ENCODE measurements at places on chromosomes 5 and 9.

GRCh38 chr5:41410737-41411136 is 99.7 kb downstream of the PLCXD3 start:
- no peak for DNase-seq

DNA sequence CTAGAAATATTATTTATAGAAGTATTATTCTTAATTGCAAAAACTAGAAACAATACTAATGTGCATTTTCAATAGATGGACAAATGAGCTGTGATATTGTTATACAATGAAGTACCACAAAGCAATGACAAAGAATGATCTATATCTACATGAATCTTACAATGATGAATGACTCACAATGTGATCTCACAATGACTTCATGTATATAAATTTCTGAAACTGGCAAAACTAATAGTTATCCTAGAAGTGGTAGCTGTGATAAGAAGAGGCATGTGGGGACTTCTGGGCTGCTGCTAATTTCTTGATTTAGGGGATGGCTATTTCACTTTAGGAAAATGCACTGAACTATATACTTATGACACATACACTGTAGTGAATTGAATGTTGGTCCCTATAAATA is 396.0 kb upstream of the ZNF608 start:
- DNase-seq, result no peak

DNA sequence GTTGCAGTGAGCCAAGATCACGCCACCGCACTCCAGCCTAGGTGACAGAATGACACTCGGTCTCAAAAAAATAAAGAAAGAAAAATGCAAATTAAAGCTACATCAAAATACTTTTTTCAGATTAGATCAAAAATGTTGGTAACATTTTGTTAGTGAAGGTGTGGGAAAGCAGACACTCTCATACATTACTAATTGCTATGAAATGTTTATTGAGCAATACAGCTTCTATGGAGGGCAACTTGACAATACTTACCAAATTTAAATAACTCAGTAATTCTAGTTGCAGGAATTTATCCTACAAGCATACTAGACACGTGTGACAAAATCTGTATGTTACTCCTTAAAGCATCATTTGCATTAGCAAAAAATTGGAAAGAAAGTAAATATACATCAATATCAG is 4.1 kb downstream of the TRIM23 start:
- no peak for DNase-seq

- DNase-seq, result no peak
Observed at GRCh38 chr9:89225991-89226471, 47.4 kb upstream of the SHC3 start.

GRCh38 chr5:173010021-173010420 is 26.4 kb downstream of the ATP6V0E1 start:
- DNase-seq, result no peak

- DNase-seq, result no peak
Observed at GRCh38 chr9:99722877-99723276, 98.8 kb upstream of the NR4A3 start.

DNA sequence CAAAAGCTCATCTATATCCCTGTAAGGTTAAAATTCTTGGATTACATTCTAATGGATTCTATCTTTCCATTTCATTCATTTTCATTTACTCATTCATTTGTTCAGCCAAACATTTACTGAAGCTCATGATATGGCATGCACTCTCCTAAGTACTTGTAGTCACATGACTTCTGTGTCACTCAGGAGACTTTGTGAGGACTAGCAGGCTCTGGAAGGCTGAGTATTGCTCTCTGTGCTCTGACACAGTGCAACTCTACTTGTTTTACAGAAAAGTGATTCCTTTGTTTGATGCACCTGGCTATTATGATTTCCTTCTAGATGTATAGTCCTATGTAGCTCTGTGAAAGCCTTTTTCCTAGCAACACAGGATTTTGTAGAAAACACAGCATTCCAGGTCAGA is 53.0 kb downstream of the YIPF5 start:
- DNase-seq, result no peak

DNA sequence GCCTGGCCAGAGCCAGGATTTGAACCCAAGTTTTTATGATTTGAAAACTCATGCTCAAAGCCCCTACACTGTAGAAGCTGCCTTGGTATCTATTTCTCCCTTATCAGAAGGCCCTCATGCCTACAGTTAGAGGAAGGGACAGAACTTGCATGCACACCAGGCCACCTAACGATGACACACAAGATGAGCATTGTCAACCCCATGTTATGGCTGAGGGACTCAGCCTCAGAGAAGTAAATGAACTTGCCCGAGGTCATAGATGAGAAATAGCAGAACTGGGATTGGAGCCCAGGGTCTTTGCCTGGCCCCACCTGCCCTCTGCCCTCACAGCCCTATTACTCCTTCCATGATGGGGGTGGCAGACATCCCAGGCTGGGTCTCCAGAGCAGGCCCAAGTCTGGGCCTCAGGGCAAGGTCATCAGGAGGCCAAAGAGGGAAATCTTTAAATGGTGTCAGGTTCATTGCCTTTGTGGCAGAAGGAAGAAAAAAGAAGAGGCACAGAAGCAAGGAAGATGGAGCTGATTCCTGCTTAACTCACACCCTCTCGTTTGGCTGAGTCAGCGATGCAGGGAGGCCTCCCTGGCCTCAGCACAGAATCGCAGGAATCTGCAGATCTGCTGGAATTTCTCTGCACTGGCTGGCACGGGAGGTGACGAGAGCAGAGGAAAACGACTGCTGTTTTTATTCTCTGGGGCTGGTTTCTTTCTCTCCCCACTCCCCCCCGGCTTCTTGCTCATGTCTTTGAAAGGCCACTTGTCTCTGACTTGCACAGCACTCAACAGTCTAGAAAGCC is 20.6 kb upstream of the CRB2 start:
- DNase-seq, result no peak

DNA sequence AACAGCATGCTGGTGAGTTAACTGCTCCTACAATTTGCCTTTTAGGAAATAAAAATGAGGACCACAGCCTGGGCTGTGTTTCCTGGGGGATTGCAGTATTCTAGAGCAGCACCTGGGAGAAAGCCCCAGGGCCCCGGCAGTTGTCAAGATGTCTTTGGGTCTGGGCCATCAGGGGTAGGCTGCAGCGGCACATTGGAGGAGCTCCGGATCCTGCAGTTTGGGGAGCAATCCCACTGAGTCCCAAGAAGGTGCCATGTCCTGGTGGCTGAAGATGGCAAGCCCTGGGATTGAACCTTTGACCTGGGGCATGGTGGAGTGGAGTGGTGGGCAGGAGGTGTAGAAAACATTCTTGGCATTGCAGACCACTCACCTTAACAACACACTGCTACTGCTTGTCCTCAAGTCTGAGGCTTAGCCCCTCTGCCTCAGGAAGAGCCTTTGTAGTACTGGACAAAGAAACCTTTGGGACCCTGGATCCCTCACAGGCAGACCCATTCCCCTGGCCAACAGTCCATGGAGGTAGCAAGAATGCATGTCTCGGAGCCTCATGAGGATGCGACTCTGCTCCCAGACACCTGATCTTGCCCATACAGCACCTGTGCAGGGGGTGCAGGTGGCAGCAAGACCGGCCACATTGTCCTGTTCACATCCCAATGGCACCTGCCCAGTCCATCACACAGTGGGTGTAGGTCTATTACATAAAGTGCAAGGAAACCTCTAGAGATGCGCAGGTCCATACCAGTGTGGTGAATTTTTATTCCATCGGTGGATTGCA is 159.1 kb upstream of the IRX2 start:
- no peak for DNase-seq

DNA sequence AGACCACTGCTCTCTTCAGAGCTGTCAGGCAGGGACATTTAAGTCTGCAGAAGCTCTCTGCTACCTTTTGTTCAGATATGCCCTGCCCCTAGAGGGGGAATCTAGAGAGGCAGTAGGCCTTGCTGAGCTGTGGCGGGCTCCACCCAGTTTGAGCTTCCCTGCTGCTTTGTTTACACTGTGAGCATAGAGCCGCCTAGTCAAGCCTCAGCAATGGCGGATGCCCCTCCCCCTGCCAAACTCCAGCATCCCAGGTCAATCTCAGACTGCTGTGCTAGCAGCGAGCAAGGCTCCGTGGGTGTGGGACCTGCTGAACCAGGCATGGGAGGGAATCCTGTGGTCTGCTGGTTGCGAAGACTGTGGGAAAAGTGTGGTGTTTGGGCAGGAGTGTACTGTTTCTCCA is 59.9 kb downstream of the CAVIN4 start:
- DNase-seq, result no peak
